GM19239 (cell line): ENCODE measurements at places on chromosomes 7 and 10.

GRCh38 chr7:93165447-93165846 is 17.3 kb upstream of the SAMD9L start:
- DNase-seq = no peak

DNA sequence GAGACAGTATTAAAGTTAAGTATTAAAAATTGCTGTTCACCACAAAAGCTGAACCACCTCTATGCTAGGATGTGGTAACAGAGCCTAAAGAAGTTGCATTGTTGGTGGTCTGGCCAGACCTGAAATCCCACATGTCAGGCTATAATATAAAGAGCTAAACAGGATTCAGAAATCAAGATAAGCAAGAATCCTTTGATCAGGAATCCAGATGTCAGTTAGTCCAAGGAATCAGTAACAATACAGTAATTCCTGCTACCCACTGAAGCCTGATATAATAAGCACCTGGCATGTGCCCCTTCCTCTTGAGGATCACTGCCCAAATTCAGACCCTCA is 48.9 kb downstream of the ZNF277 start:
- no peak for DNase-seq

DNA sequence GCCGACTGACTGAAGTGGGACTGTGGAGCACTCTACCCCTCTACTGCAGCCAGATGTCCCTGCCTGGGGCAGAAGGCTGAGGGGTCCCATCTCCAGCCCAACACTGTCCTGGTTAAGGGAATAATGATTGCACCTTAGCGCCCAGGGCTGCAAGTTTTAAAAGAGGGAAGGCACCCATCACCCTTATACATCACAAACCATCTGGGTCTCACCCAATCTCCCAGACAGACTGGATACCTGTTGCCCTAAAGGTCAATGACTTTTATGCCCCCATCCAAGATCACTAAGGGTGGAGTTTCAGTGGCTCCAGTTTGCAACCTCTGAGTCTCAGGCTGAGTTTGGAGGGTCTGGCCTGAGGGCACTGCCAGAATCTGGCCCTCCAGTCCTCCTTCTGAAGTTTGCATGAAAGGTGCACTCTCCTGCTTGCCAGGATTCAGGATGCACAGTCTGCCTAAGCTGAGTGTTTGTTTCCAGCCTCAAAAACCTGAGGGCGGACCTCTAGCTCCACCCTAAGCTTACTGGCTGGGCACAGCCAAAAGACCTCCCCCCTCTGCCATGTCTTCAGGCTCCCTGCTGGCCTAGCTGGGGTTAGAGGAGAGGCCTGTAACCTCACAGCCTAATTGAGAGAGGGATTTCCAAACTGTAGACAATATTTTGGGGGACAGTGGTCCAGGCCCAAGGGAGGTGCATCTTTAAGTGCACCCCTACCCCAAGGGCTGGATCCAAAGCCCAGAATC is 2.5 kb upstream of the EMX2 start:
- DNase-seq = no peak

DNA sequence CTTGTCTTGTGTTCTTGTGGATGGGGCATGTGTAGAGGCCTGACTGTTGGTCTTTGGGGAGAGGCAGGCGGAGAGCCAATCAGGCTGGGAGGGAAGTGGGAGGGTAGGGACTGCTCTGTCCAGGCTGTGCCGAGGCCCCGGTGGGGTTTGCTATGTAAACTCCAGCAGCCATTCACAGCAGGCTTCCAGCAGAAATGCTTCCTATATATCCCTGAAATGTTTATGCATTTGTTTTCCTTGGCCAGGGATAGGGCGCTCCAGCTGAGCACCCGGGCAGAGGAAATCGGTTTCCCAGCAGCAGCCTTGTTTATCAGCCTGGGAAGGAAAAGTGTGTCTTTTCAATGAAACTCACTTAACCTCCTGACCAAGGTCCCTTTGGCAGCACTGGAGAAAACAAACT is 18.3 kb upstream of the AQP1 start:
- no peak for DNase-seq

DNA sequence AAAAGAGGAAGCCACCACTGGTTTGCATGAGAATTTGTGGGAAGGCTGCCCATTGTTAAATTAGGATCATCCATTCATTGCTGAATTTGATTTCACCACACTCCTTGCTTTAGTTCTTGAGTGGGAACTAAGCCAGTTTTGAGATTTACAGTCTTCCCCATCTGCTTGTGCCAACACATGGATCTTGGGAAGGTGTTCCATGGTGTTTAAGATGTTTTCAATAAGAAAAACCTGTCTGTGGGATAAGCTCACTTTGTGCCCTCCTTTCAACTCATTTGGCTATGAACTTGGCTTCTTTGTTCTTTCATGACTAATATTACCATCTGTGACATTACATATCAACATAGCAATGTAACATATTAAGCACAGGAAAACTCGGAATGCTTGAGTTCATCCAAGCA is 73.2 kb downstream of the INHBA start:
- no peak for DNase-seq

DNA sequence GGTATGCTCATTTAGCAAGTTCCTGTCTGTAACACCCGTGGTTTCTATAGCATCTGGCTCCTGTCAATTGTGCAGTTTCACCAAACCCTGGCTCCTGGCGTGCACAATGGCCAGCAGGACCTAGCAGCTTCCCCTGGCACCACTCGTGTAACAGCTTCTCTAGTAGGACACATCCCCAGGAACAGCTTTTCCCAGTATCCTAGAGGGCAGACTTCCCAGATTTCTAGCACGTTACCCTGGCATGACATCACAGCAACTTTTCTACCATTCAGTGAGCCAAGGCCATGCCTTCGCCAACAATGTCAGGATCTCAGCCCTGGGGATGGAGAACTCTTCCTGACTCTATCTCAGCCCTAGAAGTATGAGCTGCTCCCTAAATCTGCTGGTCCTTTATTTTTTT is 6.5 kb downstream of the YME1L1 start:
- no peak for DNase-seq

DNA sequence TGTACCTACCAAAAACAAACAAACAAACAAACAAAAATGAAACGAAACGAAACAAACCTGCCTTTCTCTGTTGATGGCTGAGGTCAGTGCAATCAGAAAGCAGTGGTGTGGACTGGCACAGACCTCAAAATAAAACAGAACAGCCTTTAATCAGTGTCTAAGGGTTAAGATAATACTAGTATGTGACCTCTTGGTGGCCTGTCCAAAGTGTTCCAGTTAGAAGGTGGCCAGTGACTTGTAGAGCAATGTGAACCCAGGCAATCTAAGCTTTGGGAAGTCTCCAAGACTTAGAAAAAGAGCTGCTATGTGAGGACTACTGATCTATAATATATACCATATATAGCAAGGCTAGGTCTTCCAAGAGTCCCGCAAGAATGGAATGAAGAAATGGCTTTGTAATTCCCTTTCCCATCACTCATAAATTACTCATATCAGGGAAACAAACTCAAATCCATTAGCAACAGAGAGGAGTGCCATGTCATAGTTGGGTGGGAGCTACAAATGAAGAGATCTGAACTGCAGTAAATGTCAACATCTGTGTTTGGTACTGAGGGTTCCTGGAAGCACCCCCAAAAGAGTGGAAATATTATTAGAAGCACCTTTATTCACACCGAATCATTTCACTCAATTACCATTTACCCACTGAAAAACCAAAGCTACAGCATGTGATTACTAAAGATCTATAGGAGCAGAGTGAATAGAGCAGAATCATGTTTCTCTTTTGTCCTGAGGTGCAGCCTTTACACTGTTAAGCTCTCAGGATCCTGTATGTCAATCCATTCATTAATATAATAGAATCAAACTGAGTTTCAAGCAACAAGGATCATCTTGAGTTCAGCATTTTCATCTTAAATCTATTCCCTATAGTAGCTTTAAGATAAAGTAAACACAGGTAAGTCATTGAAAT is 28.0 kb downstream of the ABLIM1 start:
- DNase-seq = no peak
